ENCODE measurements at places on chromosomes 6 and 20.

DNA sequence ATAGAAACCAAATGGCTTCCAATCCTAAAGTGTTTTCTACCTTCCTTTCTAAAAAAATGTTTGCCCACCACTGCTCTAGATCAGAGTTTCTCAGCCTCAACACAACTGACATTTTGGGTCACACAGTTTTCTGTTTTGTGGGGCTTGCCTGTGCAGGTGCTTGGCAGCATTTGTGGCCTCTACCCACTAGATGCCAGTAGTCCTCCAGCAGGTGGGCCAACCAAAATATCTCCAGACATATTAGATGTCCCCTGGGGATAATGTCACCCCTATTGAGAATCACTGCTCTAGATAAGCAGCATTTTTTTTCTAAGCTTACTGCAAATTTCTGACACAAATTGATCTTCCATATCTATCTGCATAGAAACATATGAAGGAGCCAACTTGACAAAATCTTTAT, 26.3 kb upstream of the EPM2A start:
- no peak for DNase-seq

DNA sequence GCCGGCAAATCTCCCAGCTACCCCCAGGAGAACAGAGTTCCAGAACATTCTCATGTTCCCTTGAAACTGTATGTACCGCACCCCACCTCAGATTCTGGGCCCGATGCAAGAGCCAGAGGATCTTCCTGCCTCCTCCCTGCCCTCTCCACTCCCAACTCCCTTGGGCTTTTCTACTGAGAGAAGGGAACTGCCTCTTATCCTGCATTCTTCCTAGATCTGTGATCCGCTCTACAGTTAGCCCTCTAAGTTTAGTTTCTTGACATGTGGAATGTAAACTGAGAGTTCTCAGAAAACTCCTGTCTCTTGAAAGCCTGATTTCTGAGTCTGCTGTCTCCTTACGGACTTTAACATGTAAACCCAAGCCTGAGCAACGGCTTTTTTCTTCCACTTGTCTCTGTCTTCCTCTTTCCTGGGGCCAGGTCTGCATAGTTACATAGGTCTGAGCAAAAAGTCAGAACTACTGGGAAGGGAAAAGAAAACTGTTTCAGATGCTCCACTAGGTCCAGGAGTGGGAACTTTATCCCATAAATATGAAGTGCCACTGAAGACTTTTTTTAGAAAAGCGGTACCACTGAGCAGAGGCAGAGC, 86.5 kb upstream of the TNFAIP3 start:
- DNase-seq, result no peak

- DNase-seq, result no peak
Measured at GRCh38 chr6:11381801-11382513, 149.5 kb upstream of the NEDD9 start.

GRCh38 chr20:46804126-46804525, 90.5 kb upstream of the EYA2 start:
- no peak for DNase-seq

DNA sequence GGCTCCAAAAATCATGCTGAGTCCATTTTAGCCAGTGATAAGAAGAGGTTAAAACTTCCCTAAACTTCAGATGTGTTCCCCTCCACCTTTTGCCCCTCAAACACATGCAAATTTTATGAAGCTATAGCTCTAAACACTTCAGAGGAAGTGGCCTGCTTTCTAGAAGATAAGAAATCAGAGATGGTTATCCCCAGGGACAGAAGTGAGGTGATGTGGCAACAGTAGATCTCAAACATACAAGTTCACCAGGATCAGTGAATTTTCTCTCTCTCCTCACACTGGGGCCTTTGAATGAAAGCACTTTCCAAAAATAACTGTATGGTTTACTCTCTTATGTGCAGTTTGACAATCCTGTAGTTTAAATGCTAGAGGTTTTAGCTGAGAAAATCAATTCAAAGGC, 332.0 kb downstream of the BTBD9 start:
- no peak for DNase-seq

Data from uterus (tissue), 4 donors.